ENCODE measurements at places on chromosomes 4 and X.

DNA sequence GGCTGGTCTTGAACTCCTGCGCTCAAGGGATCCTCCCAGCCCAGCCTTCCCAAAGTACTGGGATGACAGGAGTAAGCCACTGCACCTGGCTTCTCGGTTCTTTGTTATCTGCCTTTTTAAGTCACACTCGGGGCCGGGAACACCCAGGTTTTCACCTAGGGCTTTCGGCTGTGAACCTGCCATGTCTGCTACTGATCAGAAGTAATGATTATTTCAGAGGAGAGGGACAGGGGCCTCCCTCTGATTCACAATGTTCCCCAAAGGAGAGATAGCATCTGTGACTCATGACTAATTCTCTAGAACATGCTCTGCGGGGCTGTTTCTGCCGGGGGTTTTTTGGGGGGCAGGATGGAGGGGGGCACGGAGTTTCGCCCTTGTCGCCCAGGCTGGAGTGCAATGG is 26.9 kb downstream of the CRLF2 start:
- no peak for DNase-seq

DNA sequence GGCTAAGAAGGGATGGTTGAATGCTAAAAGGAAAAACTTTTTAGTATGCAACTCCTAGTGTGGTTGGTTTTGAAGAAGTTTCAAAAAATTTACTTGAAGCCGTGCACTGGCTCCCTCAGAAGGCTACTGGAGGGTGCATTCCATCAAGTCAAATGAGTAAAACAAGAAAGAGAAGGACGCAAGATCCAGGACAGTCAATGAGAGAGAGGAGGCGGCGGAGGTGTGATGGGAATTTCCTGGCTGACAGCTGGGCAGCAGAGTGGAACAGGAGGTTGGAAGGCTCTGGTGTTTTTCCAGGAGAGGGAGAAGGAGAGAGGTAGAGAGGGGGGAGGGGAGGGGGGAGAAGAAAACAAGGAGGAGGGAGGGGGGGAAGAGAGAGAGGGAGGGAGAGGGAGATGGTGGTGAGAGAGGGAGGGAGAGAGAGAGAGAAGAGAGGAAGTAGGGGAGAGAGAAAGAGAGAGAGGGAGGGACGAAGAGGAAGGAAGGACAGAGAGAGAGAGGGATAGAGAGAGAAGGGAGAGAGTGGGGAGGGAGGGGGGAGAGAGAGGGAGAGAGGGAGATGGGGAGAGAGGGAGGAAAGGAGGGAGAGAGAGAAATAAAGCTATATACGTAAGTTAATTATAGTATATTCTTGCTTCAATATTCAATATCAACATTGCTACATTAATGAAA is 126.4 kb downstream of the SH3KBP1 start:
- DNase-seq, result no peak

DNA sequence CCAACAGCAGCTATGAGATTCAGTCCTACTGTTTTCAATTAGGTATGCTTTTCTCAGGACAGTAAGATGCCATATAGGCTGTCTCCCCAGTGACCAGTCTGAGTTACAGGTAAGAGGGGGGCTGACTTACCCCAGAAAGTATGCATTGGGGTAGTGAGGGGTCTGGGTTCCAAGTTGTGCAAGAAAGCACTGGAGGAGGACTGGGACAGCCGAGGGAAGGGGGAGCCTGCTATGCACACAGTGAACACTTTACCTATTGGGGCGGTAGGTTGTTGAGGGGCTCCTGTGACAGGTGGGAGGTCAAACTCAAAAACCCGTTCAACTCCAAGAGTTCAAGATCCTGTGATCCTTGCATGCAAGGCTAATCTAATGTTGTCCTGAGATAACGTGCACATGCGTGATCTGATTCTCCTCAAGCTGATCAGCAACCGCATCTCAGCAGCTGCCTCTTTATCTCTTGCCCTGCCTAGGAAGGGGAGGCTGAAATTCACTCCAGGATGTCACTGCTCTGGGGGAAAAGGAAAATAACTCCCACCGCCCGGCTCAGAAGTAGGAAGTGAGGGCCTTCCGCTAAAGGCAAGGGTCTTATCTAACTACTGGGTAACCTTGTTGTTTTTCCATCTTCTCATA is 108.8 kb upstream of the KIT start:
- no peak for DNase-seq

DNA sequence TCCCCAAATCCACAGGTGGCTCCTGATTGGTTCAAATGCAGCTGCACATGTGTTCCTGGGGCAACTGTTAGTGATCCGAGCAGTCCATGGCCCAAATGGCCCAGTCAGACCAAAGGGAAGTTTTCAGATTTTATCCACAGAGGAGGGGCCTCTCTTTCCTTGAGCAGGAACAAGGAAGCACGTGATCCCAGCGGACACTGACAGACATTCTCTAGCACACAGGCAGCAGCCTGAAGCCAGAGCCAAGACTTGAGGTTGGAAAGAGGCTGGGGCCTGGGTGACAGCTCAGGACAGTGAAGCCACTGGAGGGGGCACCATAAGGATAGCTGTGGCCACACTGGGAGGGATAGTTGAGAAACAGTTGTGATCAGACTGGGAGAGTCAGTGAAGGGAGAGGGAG is 3.5 kb upstream of the ZFP92 start:
- no peak for DNase-seq

DNA sequence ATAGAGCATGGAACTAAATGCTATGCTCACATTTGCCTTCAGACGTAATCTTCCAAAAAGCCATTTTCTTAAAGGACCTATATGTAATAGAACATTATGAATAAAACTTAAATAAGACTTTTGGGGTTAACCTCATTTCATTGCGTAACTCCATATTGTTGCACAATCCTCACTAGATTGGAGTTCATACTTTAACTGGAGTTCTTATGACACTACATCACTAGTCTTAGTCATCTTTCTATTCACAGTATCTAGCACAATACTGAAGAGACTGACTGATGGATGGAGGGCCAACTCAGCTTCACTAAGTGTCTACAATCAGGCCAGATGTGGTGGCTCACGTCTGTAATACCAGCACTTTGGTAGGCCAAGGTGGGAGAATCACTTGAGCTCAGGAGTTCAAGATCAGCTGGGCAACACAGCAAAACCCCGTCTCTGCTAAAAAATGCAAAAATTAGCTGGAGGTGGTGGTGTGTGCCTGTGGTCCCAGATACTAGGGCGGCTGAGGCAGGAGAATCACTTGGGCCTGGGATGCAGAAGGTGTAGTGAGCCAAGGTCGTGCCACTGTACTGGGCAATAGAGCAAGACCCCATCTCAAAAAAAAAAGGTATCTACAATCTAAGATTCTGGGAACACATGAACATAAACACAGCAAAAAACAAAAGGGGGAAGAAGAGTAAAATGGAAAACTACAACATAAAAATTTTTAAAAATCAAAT is 80.8 kb upstream of the MAB21L2 start:
- peak; percentile 12 for DNase-seq

DNA sequence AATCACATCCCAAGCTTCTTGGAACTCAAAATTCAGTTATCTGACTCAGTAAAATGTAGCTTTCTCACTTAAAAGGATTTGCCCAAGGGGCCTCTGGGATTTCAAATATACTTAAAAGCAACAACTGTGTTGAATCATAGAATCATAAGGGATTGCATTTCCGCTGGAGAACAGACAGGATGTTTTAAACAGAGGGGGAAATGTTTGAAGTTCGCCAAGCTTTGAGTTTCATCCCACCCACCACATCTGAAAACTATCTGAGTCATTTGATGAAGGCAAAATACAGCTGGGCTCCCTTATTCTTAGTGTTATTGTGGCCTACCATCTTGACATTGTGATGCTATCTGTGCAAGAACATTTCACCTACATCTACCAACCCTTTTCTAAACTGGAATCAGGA is 73.5 kb downstream of the PPP1R2C start:
- DNase-seq, result no peak

DNA sequence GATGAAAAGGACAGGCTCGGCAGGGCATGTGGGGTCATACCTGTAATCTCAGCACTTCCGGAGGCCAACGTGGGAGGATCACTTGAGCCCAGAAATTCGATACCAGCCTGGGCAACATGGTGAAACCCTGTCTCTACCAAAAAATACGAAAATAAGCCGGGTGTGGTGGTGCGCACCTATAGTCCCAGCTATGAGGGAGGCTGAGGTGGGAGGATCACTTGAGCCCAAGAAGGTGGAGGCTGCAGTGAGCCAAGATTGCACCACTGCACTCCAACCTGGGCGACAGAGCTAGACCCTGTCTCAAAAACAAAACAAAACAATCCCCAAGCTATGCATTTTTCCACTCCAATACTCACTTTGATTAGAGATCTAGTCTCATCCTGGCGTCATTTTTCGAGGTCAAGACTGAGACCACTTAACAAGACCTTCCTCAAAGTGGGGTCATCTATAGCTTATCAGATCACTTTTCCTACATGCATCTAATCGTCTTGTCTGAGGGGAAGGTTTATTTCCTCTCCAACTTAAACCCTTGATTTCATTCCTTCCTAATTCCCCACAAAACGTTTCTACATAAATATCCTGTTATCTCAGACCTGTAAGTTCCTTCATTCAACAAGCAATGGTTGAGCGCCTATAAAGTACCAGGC is 1.3 kb downstream of the NKAP start:
- no peak for DNase-seq

DNA sequence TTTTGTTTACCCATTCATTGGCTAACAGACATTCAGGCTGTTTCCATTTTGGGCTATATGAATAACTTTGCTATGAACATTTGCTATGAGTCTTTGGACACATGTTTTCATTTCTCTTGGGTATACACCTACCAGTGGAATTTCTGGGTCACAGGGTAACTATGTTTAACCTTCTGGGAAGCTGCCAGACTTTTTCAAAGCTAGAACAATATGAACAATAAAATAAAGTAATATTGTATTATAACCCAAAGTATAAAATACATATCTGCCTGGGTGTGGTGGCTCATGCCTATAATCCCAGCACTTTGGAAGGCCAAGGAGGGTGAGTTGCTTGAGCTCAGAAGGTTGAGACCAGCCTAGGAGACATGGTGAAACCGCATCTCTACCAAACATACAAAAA is 90.6 kb downstream of the DLG3 start:
- no peak for DNase-seq

DNA sequence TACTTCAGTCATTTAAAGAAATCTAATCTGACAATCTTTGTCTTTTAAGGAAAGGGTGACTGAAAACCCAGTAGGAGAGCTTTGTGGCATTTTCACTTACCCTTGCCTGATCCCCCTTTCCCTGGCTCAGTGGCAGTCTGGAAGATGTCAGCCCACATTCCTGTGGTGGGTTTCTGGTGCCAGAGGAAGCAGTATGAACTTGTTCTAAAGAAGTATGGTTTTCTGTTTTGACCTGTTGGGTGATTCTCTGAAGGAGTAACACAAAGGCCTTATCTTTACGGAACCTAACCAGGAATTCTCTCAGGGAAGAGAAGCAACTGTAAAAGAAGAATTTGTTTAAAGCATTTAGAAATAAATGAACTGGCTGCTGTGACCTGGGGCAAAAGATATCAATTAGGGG is 41.9 kb downstream of the BMP15 start:
- no peak for DNase-seq

GRCh38 chr4:14906805-14907204 is 95.5 kb upstream of the CPEB2 start:
- DNase-seq, result no peak

- no peak for DNase-seq
Observed at GRCh38 chr4:128309585-128309984, 22.0 kb upstream of the PGRMC2 start.

- no peak for DNase-seq
Observed at GRCh38 chr4:112290341-112290740, 4.6 kb upstream of the TIFA start.

GRCh38 chr4:118842055-118842454 is 6.1 kb upstream of the SEC24D start:
- DNase-seq, result no peak

DNA sequence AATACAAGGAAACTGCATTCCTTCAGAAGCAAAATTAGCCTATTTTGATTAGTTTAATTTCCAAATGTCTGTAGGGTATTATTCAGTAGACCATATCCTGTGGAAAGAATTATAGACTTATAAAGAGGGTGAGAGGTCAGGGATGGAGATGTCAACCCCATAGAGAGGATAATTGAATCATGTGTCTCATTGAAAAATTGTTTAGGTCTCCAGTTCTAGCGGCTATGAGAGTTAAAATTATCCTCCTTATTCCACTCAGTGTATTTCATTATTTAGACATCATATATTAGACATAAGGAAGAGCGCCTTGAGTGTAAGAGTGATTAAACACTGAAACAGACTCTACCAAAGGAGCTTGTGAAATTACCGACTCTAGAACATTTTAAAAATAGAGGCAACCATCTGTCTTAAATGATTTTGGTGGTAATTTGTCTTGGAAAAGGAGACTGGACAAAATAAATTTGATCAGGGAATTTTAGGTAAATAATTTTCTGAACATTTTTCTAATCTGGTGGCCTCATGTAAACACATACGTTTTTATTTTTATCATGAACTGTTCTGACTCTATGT is 654.4 kb upstream of the TENM3 start:
- no peak for DNase-seq

GRCh38 chr4:114265342-114265741 is 285.9 kb upstream of the ARSJ start:
- no peak for DNase-seq

- peak; percentile 96 for DNase-seq
Observed at GRCh38 chr4:38667085-38667893, 3.3 kb downstream of the KLF3 start.

DNA sequence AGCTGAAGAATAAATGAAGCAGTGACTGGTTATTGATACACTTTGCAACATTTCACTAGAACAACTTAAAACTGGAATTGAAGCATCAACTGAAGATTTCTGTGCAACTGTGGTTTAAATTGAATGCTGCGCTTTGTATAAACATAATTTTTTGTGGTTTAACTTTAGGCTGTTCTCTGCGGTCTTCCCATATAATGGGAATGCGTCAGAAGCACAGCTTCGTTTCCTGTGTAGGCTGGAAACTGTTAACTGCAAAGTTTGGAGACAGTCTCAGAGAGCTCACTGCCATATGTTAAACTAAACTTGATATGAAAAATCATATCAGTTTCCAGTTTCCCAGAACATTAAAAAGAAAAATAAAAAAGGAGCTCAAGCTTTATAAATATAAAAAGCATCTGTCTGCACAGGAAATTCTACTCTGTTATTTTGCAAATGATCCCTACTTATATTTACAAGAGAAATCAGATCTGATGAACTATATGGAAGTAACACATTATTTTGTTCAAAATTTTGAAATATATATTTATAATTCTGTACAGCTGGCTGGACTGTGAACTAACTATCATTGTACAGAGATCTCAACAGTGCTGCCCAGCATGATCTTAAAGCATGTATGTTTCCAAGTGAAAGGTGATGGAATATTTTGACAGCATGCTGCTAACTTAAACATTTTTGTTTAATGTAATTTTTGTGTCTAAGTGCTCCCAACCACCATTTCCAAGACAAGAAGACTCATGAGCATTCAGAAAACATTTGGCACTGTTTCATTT is 139.9 kb downstream of the NDST3 start:
- peak; percentile 59 for DNase-seq

DNA sequence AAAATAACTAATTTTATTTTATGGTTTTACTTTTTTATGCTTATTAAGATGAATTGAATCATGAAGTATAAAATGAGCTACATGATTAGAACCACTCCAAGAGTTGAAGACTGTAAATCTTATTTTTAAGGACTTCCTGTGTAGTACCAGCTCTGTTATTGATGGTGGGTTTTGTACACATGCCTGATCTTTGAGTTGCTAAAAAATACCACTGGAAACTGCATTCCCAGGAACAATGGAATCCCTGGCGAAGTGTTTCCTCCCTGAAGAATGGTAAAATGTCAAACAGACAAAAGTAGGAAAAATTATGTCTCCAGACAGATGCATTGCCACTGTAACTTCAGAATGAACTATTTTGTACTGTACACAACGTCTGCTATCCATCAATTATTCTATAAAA is 935.4 kb upstream of the TENM3 start:
- DNase-seq, result no peak
